ENCODE measurements at places on chromosomes 5 and 9. TPM values are rescaled to one million over a fixed set of nuclear protein-coding genes. Genes with fewer than 3 reads are reported as not detected.

DNA sequence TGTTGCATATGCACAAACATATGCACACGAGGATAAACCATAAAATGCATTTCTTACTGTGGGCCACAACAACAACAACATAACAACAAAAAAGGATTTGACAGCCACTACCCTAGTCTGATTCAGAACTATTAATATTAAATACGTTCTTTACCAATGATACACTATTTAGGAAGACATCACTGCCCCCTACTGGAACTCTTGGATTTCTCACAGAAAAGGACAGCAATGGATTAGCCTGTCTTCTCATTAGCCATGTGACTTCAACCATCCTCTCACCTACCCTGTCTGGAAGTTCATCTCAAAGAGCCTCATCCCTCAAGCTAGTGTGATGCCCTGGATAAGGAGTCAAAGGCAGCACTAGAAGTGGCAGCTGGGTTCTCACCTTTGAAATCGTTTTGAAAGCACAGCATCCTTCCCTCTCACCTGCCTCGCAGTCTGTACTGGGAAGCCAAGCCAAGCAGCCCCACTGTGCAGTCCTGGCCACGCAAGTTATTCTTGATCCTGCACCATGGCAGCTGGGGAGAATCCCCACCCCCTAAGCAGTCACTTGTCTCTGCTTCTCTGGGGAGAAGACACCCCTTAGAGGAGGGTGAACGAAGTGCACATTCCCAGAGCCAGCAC, 64.6 kb downstream of the SH3TC2 start:
- H3K4me1 ChIP-seq, result peaks cover 6% of the 10 kb centered on the region
- no peaks in the 10 kb centered on the region for H3K27me3 ChIP-seq
- H3K27ac ChIP-seq, result no peak overlapping the region
- no peak overlapping the region for H3K4me3 ChIP-seq

GRCh38 chr9:80285326-80285725, 713.6 kb downstream of the TLE4 start:
- H3K27ac ChIP-seq, result no peak overlapping the region
- H3K27me3 ChIP-seq, result no peaks in the 10 kb centered on the region

GRCh38 chr5:68843624-68844364, 250.0 kb upstream of the SLC30A5 start:
- no peaks in the 10 kb centered on the region for H3K27me3 ChIP-seq
- no peaks in the 10 kb centered on the region for H3K36me3 ChIP-seq
- H3K4me1 ChIP-seq, result no peaks in the 10 kb centered on the region
- H3K4me3 ChIP-seq, result no peak overlapping the region

GRCh38 chr5:109853377-109853776, 163.7 kb downstream of the MAN2A1 start:
- H3K36me3 ChIP-seq, result peaks cover 86% of the 10 kb centered on the region
- no peaks in the 10 kb centered on the region for H3K27me3 ChIP-seq
- no peak overlapping the region for H3K4me3 ChIP-seq
- no peak overlapping the region for H3K27ac ChIP-seq

GRCh38 chr9:88362681-88363080, 25.6 kb upstream of the SPIN1 start:
- H3K4me3 ChIP-seq, result no peak overlapping the region
- no peaks in the 10 kb centered on the region for H3K4me1 ChIP-seq
- H3K36me3 ChIP-seq, result no peaks in the 10 kb centered on the region
- no peak overlapping the region for H3K27ac ChIP-seq

DNA sequence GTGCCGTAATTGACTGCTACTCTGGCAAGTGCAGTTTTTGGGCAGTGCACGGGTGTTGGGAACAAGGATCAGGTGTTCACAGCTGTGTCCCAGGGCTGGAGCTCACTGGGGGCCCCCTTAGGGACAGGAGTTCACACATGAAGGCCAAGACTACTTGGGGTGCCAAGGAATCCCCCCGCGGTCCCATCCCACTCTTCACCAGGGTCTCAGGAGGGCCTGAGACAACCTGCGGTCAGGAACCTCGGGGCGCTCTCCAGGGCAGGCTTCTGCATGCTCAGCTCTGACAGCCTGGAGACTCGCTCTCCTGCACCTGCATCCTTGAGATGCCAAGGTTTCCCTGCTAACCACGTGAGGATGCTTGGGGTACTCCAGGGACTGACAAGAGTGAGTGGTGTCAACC, 2.3 kb upstream of the MAN1B1 start:
- H3K4me3 ChIP-seq, result no peak overlapping the region
- H3K36me3 ChIP-seq, result no peaks in the 10 kb centered on the region
- no peak for DNase-seq
- H3K4me1 ChIP-seq, result peaks cover 25% of the 10 kb centered on the region
- H3K27ac ChIP-seq, result no peak overlapping the region

DNA sequence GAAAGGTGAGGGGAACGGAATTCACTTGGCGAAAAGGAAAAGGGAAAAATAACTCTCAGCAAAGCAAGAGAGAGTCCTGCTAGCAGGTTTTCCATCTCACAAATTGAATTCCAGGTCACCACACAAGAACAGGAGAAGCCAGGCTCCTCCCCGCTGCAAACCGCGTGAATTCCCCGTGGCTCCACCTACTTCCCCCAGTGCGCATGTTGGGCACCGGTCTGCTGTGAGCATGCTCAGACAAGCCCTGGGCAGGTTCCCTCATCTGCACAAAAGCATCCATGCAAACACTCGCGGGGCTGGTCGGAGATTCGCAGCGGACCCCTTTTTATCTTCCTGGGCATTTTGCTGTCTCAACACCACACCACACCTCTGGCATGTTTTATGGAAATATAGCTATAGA, 58.5 kb upstream of the S1PR3 start:
- no peak for DNase-seq
- H3K27me3 ChIP-seq, result no peaks in the 10 kb centered on the region
- H3K36me3 ChIP-seq, result no peaks in the 10 kb centered on the region
- H3K27ac ChIP-seq, result no peak overlapping the region
- H3K4me3 ChIP-seq, result no peak overlapping the region

DNA sequence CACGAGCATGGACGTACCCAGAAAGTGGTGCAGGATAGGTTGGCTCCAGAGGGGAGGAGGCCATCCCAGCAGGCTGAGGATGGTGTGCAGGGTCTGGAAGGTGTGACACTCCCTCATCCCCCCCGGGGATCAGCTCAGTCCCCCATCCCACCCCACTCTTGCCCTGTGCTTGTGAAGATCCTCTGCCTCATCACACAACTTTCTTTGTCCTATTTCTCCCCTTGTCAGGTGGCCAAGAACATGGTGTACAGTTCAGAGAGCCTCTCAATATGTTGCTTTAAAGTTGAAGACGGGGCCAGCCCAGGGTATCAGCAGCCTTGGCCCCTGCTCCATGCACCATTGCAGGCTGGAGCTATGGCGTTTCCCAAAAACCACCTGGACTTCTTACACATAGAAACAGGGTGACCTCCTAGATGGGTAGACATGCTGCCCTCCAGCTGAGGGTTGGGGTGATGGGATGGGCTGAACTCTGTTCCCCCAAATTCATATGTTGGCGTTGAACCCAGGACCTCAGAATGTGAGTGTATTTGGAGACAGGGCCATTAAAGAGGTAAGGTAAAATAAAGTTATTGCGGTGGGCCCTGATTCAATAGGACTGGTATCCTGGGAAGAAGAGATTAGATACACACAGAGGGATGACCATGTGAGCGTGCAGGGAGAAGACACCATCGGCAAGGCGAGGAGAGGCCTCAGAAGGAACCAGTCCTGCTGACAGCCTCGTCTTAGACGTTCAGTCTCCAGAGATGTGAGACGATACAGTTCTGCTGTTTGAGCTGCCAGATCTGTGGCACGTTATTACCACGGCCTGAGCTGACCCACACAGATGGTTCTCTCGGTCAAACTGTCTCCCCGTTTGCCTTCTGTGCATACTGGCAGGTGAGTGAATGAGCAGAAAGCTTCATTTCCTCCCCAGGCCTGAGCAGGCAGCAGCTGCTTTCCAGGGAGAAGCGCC, 272.5 kb downstream of the GADD45G start:
- no peaks in the 10 kb centered on the region for H3K27me3 ChIP-seq
- H3K27ac ChIP-seq, result no peak overlapping the region
- H3K4me1 ChIP-seq, result no peaks in the 10 kb centered on the region
- DNase-seq, result no peak
- H3K36me3 ChIP-seq, result no peaks in the 10 kb centered on the region

DNA sequence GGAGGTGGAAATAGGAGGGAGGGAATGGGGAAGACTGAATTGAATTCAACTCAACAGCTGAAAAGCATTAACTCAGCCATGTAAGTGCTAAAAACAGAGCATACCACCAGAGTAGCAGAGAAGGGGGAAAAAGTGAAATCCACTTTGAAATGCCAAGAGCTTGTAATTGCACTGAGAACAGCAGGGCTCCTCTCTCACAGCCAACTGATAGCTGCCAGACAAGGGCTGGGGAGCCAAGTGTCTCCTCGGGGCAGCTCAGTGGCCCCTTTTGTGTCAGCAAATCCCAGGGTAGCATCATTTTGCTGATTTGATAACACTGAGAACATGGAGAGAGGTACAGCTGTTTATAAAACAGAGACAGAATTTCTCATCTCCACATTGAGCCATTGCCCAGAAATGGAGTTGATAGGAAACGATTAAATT, 182.5 kb downstream of the FRMD3 start:
- no peak overlapping the region for H3K4me3 ChIP-seq
- no peaks in the 10 kb centered on the region for H3K4me1 ChIP-seq
- no peak overlapping the region for H3K27ac ChIP-seq
- peak; percentile 11 for DNase-seq

GRCh38 chr9:34252670-34253459, 74.0 kb downstream of the UBAP1 start:
- peak; percentile 66 for DNase-seq
- H3K36me3 ChIP-seq, result peaks cover 68% of the 10 kb centered on the region
- H3K27me3 ChIP-seq, result no peaks in the 10 kb centered on the region
- H3K27ac ChIP-seq, result no peak overlapping the region

GRCh38 chr5:168147568-168148360, 143.7 kb upstream of the WWC1 start:
- no peaks in the 10 kb centered on the region for H3K27me3 ChIP-seq
- H3K4me3 ChIP-seq, result no peak overlapping the region
- no peak overlapping the region for H3K27ac ChIP-seq
- H3K36me3 ChIP-seq, result no peaks in the 10 kb centered on the region
- no peak for DNase-seq

- no peaks in the 10 kb centered on the region for H3K36me3 ChIP-seq
- no peak overlapping the region for H3K27ac ChIP-seq
- no peaks in the 10 kb centered on the region for H3K27me3 ChIP-seq
Observed at GRCh38 chr9:37187713-37188439, 67.5 kb downstream of the ZCCHC7 start.

DNA sequence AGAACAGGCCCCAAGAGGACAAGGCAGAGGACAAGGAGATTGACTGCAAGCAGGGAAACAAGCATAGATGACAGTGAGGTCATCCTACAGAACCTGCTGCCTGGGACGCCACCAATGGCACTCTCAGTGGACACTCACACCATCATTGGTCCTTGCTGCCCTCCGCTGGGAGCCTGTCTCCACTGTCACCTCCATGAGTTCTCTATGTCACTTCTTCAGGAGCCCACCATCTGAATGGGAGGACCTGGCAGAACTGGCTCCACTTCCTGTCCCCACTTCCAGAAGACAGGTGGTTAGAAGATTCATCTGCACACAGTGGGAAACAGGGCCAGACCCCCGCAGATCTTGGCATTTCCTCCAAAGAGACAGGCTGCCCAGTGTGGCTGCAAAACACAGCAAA, 188.9 kb downstream of the HSD17B3 start:
- no peak overlapping the region for H3K27ac ChIP-seq
- no peaks in the 10 kb centered on the region for H3K36me3 ChIP-seq
- no peak overlapping the region for H3K4me3 ChIP-seq

GRCh38 chr9:113851359-113851758, 24.8 kb upstream of the ZNF618 start:
- DNase-seq, result no peak
- no peaks in the 10 kb centered on the region for H3K27me3 ChIP-seq
- H3K36me3 ChIP-seq, result no peaks in the 10 kb centered on the region
- no peaks in the 10 kb centered on the region for H3K4me1 ChIP-seq

DNA sequence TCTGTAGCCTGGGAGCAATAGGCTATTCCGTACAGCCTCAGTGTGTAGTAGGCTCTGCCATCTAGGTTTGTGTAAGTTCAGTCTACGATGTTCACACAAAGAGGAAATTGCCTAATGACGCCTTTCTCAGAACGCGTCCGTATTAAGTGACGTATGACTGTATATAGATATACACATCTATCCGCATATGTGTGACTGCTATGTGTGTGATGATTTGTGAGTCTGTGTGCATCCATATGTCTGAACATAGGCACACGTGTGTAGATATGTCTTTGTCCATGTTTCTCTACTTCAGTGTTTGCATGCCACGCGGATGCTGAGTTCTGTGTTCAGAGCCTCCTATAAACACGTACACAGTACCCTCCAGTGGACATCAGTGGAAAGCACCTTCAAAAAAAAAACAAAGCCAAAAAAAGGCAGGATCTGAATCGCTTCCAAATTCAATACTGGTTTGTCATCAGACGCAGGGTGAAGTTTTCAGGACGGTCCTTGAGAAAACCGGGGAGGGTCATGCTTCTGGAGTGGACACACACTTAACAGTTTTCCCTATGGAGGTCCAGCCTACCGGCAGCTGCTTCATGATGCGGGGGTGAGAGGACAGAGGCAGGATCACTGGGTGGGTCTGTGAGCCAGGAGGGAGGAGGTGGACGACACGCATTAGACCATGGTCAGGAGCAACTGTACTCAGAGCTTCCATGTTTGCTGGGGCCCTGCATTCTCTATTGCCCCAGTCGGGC, 29.5 kb upstream of the ALDH1B1 start:
- no peaks in the 10 kb centered on the region for H3K4me1 ChIP-seq
- H3K4me3 ChIP-seq, result no peak overlapping the region
- H3K27ac ChIP-seq, result no peak overlapping the region
- DNase-seq, result peak; percentile 69

DNA sequence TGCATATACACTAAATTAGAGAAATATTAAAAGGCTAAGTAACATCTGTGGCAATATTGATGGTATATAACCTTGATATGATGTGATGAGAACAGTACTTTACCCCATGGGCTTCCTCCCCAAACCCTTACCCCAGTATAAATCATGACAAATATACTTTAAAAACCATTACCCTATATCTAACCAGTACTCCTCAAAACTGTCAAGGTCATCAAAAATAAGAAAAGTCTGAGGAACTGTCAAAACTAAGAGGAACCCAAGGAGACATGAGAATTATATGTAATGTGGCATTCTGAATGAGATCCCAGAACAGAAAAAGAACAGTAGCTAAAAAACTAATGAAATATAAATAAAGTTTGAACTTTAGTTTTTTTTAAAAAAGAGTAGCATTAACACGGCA, 7.3 kb upstream of the IFNB1 start:
- no peak overlapping the region for H3K27ac ChIP-seq
- no peak overlapping the region for H3K4me3 ChIP-seq
- no peaks in the 10 kb centered on the region for H3K36me3 ChIP-seq
- H3K4me1 ChIP-seq, result no peaks in the 10 kb centered on the region
- no peaks in the 10 kb centered on the region for H3K27me3 ChIP-seq

TMEFF1 gene
- 19.1 TPM for total RNA-seq

SARDH gene
- 1.0 TPM for total RNA-seq

PLK2 gene
- 4.2 TPM for total RNA-seq

QRFP gene
- total RNA-seq, result not detected

TRIM14 gene
- 5.4 TPM for total RNA-seq

EGFL7 gene
- 98.5 TPM for total RNA-seq

SOHLH1 gene
- total RNA-seq, result not detected

SHISAL2B gene
- not detected for total RNA-seq

LRRC70 gene
- 2.0 TPM for total RNA-seq

CHSY3 gene
- total RNA-seq, result not detected

All from A673 (cell line).